Stimulated activated CD4-positive, alpha-beta T cell treated with anti-CD3 and anti-CD28 coated beads, Interleukin-15, amount 100 ng/mL, for 24 hours (primary cell): ENCODE measurements at places on chromosomes 7 and 10.

DNA sequence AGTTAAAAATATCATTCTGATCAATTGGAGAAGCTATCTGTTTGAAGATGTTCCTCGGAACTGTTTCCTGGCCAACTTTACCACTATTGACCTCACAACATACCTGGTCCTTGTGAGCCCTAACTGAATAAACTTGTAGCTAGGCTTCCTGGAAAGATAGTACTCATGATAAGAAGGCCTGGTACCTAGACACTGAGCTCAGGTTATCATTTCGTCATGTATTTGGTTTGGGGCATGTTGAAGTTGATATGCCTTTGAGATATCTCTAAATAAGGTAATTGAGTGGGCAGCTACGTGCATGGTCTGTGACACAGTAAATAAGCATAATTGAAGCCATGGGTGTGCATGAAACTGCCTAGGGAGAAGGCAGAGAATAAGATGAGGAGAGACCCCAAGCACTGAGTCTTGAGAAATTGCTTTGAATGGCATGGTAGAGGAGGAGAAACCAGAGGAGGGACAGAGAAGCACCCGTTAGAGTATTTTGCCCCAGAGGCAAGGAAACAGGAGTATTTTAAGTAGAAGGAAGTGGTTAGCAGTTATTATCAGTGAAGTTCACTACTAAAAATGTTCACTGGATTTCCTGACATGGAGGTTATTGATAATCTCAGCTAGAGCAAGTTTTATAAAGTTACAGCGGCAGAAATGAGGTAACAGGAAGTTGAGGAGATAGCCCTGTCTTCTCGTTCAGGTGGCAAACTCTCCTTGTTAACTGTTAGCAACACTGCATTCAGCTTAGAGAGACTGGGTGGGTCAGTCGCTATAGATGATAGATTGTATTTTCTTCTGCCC lies 55.6 kb downstream of the CC2D2B start:
- DNase-seq = no peak

DNA sequence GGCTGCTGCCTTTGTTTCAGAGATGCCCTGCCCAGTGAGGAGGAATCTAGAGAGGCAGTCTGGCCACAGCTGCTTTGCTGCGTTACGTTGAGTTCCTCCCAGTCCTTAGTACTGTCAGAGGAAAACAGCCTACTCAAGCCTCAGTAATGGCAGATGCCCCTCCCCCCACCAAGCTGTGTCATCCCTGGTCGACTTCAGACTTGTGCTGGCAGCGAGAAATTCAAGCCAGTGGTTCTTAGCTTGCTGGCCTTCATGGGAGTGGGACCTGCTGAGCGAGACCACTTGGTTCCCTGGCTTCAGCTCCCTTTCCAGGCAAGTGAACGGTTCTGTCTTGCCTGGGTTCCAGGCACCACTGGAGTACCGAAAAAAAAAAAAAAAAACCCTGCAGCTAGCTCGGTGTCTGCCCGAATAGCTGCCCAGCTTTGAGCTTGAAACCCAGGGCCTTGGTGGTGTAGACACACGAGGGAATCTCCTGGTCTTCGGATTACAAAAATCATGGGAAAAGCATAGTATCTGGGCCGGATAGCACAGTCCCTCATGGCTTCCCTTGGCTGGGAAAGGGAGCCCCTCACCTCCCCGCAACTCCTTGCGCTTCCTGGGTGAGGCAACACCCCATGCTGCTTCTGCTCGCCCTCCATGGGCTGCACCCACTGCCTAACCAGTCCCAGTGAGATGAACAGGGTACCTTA lies 9.1 kb downstream of the SDHAF3 start:
- no peak for DNase-seq

GRCh38 chr10:87887146-87887545 lies 23.7 kb downstream of the PTEN start:
- DNase-seq = no peak

DNA sequence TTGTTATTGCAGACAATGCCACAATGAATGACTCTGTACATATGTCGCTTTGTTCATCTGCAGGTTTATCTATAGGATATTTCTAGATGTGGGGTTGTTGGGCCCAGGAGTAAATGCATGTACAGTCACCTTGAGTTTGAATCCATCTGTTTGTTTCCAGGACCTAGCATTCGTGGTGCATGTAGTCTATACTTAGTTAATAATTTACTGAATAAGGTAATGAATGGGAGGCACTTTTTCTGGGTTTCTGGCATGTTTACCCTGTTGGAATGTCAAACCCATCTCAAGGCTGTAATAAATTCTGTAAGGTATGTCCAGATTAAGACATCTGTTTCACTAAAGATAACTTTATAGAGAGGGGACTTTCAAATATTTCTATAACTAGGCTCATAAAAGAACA lies 23.5 kb downstream of the HECTD2 start:
- no peak for DNase-seq

DNA sequence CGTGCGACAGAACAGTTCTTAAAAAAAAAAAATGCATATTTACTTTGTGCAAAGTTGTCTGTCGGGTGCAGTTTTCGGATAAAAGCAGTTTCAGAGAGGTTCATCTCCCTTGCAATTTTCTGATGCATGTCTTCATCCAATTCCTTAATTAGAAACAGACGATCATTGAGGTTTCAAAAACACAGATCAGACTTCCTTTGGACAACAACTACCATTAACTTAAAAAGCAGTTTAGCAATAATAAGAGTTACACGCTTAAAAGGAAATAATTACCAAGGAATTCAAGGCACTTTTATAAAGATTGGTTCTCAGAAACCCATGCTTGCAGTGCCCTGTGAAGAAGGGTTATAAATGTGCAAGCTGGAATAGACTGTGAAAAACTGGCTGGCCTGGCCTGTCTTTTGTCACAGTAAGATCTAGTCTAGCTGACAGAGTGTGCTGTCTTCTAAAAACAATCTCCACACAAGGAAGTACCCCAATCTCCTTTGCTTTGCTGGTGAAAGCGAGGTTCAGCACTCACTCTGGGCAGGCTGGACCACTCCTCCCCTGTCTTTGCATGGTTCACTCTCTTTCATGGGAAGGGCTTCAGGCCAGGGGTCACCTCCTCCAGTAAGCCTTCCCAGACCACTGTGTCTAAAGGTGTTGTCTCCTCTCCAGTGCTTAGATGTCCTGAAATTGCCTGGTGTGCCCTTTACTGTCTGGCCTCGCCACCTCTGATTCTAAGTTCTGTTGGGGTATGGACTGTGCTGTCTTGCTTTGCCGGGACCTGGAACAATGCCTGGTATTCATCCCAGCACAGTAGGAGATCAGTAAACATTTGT lies 34.8 kb upstream of the HNRNPH3 start:
- no peak for DNase-seq

- no peak for DNase-seq
Measured at GRCh38 chr7:17645500-17645899, 294.8 kb downstream of the SNX13 start.

- no peak for DNase-seq
Measured at GRCh38 chr7:115359955-115360354, 438.1 kb downstream of the MDFIC start.

DNA sequence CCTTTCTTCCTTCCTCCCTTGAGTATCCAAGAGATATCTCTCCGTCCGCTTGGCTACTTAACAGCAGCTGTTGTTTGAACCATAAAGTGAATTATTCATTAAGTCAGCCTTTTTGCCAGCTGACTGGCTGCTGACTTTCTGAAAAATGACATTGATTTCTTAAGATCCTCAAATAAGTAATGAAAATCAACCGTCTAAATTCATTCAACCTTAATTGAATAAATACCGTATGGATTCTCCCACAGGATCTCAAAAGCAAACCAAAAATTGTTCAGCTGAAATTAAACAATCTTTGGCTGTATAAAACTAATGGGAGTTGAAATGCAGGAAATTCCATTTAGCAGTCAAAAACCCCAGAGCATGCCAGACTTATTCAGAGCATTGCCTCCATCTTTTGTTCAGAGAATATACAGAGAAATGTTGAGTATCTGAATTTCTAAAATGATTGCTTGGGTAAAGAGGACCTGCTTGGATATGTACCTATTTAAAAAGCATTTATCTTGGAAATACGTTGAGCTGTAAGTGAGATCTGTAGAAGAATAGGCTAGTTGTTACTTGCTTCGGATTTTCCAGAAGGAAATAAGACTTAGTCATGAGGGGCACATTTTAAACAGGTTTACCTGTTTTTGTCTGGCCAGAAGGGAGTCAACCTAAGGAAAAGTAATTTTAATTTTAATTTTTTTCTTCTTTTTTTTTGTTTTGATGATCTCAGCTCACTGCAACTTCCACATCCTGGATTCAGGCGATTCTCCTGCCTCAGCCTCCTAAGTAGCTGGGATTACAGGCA lies 136.2 kb downstream of the PLXDC2 start:
- DNase-seq = no peak

GRCh38 chr10:11678074-11678793 lies 63.9 kb upstream of the ECHDC3 start:
- peak; percentile 57 for DNase-seq

GRCh38 chr7:255721-256361 lies 34.1 kb upstream of the FOXL3 start:
- DNase-seq = no peak

GRCh38 chr10:72315054-72315453 lies 39.7 kb downstream of the DNAJB12 start:
- DNase-seq = no peak

- no peak for DNase-seq
Measured at GRCh38 chr7:92343714-92344113, 97.9 kb downstream of the ANKIB1 start.

DNA sequence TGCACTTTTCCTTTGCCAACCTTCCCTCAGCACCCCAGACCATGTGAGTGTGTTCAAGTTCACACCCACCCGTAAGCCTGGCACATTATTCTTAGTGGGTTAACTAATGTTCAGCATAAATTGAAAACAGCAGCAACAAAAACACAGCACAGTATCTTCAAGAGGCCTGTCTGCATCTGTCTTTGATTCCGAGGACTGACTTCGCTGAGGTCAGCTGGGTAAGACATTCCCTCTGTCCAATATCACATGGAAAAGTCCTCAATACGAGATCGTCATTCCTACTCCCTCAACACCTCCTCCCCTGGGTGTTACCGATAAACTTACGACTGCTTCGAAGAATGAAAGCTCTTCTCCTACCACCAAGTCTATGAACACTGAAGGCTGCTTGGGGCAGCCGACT lies 218.8 kb downstream of the SFMBT2 start:
- DNase-seq = no peak

DNA sequence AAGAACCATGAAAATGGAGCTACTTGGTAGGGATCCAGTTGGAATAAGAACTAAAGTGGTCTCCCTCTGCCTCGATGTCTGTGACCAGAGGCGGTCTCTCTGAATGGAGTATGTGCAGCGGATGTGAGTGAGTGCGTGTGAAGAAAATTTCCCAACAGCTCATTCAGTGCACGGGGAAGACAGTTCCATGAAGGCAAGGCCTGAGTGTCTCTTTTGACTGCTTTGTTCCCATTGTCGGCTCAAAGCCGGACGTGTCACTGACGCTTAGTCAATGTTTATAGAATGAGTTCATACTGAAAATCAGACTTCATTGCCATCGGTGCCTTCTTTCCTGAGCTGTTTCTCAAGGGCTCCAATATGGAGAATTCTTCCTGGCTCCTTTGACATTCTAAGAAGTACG lies 55.3 kb upstream of the GRB10 start:
- DNase-seq = no peak

GRCh38 chr7:34163956-34164355 lies 258.6 kb downstream of the BMPER start:
- DNase-seq = no peak

- DNase-seq = no peak
Measured at GRCh38 chr10:47419421-47419820, 35.3 kb upstream of the ZNF488 start.

DNA sequence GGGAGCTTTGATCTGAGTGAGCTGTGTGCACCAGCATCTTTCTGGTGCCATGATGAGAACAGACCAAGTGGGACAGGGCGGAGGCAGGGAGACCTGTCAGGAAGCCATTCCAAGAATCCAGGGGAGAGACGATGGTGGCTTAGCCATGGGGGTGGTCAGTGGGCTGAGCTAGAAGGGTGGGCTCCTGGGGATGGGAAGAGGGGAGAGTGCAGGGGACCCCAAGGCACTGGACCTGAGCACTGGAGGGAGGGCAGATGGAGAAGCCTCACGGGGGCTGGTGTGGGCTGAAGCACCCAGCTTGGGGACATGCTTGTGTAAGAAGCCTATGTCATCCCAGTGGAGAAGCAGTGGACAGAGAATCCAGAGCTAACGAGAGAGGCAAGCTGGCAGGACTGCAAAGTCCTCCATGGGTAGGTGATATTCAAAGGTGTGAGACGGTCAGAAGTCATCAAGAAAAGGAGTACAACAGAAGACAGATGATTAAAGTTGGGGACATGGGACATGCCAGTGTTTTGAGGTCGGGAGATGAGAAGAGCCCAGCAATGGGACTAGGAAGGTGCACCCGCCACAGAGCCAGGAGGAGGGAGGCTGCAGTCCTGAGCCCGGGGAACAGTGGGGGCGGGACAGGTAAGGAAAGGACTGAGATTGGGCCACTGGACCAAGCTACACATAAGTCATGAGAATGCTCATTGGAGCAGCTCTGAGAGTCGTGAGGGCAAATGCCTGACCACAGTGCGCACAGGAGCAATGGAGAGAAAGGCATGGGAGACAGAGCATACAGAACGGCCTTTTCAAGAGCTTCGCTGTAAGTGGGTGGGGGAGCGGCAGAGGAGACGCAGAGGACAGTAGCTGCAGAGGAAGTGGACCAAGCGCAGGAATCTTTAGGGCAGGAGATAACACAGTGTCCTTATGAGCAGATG lies 72.0 kb downstream of the GRID1 start:
- no peak for DNase-seq

DNA sequence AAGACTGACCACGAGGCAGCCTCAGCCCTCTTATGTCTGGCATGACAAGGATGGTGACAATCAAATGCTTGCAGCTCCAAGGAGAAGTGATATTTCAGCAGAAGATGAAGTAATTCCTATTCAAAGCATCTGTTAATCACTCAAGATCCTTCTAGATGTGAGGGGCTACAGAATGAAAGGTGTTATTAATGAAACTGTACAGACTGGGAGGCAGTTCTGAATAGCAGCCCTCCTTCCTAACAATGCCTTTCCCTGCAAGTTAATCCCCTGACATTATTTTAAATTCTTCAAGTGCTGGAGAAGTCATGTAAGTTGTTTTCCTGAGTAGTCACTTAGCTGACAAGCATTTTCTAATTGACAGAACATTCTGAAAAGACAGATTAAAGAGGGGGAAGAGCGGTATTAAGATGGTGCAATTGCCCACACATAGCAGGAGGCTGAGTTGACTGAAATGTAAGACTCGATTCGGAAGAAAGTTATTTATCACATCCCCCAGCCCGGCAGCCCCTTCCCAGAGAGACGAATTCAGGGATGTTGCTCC lies 300.8 kb downstream of the GRID1 start:
- no peak for DNase-seq

DNA sequence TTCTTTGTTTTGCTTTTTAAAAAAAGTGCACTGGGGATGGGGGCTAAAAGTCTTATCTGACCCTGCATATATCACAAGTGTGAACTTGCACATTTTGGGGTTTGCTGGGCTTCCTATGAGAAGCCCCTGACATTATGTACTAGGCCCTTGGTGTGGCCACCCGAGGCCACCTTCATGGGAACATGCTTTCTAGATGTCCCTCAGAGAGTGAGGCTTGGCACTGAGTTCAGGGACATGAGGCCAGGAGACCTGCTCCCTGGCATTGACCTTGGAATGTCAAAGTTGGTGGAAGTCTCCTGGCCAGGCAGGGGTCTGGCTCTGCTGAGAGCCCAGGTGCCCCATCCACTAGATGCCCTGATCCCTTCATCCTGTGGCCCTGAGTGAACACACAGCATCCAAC lies 536.2 kb downstream of the TCERG1L start:
- no peak for DNase-seq
